Fibroblast of skin of back (primary cell): ENCODE measurements at places on chromosomes 2 and 18.

GRCh38 chr18:59874166-59874565 is 25.6 kb upstream of the PMAIP1 start:
- DNase-seq = peak; percentile 96

GRCh38 chr2:20378891-20379519 is 28.4 kb upstream of the PUM2 start:
- DNase-seq = peak; percentile 87

- DNase-seq = no peak
Observed at GRCh38 chr2:148567716-148568115, 76.8 kb upstream of the EPC2 start.

DNA sequence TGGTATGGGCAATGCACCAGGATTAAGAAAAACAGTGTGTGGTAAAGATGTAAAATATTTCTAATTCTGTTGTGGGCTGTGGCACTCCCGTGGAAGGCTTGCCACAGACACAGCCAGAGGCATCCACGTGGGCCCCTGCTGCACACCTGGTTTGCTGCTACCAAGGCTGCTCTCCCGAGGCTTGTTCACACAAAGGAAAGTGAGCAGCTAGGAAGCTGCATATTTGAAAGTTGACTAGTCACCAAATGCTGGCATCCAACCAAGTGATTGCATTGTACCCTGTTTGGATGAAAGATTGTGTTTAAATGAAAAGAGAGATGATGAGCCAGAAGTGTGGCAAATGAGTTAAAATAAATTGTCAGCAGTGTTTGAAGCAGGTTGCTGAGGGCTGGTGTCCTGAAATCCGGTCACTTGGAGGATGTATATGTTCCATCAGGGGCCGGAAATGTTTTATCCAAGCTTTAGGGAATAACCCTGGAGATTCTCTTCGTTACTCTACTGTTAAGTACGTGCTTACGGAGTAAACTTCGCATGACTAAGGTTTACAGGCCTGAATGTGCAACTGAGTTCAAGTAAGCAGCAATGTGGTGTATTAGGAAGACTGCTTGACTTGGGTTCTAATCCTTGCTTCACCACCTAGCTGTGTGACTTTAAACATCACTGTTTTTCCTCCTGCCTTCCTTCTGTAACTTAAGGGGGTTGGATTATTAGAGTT is 86.1 kb downstream of the MSH2 start:
- peak; percentile 74 for DNase-seq

DNA sequence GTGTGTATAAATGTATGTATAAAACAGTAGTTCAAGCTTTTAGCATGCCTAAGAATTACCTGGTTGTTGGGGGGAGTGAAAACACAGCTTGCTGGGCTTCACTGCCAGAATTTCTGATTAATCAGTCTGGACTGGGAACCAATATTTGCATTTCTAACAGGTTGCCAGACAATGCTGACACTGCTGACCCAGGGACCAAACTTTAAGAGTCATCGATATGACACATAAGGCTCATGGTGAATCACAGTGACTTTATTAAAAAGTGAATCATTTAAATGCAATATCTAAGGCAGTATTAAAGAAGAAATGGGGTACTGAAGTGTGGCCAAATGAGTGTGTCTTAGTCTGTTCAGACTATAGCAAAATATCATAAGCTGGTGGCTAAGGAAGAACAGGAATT is 195.9 kb upstream of the DTNA start:
- DNase-seq = peak; percentile 7

DNA sequence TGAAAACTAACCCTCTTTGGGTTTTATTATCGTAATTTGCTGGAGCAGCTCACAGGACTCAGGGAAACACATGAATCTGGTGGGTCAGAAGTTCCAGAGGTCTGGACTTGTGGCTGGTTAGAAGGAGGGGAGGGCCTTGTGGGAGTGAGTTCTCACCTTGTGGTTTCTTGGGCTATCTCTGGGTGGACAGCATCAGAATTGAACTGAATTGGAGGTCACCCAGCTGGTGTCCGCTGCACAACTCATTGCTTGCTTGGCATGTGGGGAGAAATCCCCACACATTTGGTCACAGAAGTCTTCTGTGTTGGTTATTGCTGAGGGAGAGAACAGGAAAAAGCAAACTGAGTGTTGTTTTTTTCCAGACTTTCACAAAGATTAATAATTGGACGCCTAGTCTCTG is 27.5 kb downstream of the ZNF892 start:
- DNase-seq = no peak

- DNase-seq = no peak
Observed at GRCh38 chr2:208253600-208254117, 1.2 kb downstream of the IDH1 start.

GRCh38 chr2:159156834-159157233 is 129.7 kb downstream of the WDSUB1 start:
- DNase-seq = no peak

DNA sequence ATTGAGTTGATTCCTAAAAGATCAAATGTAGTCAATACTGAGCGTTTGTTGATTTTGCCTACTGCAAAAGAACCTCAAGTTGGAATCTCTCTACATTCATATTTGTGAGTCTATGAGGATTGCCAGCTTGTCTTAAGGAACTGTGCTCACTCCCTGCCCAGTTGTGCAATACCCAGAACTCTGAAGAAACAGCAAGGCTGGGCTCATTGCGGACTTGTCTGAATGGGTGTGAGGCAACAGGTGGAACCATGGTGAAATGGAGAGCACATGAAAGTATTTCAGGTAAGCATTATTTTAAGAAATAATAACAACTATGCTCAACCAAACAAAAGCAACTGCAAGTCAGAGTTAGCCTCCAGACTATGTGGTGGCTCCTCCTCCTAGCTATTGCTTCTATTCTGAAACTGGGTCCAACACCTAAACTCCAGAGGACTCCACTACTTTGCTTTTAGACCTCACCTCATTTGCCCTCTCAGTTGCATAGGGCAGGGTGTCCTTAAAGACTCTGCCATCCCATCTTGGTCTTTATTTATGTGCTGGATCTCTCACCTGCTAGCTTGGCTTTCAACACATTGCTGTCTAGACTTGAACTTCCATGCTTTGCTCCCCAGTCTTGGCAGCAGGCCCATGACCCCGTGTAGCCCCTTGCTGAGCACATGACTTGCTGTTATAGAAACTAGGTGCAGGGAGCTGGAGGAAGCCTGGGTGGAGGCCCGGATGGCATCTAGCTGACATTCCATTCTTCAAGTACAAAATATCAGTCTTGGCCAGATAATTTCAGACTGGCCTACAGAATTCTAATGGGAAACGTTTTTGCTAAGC is 94.8 kb upstream of the ARL5A start:
- DNase-seq = no peak

DNA sequence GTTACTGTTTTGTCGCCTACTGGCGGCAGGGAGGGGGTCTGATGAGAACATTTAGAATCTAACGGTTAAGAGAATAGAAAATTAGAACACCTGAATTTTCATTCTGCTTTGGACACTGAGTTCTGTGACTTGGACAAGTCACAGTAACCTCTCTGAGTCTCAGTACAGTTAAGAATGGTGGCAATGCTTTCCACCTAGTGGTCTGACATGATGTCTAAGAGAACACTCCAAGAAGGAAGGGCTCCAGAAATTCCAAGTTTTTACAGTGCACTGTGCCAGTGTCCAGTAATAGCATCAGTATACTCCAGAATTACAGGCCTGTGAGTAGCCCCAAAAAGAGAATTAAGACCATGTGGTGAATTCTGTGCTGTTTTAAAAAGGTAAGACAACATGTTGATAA is 174.1 kb upstream of the ZFP36L2 start:
- DNase-seq = no peak

- peak; percentile 91 for DNase-seq
Observed at GRCh38 chr2:205763708-205764211, 81.5 kb downstream of the NRP2 start.

- peak; percentile 96 for DNase-seq
Observed at GRCh38 chr2:172698041-172698863, 37.4 kb upstream of the RAPGEF4 start.

- DNase-seq = no peak
Observed at GRCh38 chr2:210288408-210288807, 26.6 kb downstream of the MYL1 start.

DNA sequence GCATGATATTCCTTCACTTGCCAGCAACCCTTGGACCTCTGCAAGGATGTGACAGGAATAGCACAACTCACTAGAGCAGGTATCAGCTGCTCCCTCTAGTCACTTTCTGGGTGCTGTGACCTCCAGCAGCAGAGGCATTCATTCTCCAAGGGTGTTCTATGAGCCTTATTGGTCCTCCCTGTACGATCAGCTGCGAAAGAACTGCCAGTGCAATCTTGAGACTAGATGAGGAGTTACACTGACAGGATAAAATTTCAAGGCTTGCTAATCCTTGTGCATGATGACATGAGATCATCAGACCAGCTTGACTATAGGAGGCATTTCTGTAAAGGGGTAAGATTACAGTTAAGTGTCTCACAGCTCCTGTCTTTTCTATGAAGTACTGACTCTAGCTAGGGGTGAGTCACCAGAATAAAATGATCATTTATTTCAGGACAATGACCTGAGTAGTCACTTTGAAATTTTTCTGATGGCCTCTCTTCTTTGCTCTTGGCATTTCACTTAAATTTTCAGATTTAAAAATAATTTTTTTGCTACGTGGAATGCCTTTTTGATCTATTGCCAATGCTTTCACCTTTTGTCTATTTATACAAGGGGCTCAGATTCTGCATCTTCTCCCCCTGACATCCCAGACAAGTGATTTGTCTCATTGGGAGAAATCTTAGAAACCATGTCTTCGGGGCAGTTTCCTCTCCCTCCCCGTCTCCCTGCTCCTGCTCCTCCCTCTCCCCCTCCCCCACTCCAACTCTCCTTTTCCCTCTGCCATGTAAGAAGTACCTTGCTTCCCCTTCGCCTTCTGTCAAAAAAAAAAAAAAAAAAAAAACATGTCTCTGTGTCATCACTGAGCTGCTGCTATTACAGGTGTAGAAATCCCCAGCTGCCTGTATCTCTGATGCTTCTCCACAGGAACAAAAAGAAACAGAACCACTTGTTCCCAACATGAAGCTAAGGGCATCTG is 49.2 kb upstream of the FRZB start:
- DNase-seq = peak; percentile 92

- DNase-seq = peak; percentile 9
Observed at GRCh38 chr2:25418944-25419677, 77.4 kb upstream of the DNMT3A start.

DNA sequence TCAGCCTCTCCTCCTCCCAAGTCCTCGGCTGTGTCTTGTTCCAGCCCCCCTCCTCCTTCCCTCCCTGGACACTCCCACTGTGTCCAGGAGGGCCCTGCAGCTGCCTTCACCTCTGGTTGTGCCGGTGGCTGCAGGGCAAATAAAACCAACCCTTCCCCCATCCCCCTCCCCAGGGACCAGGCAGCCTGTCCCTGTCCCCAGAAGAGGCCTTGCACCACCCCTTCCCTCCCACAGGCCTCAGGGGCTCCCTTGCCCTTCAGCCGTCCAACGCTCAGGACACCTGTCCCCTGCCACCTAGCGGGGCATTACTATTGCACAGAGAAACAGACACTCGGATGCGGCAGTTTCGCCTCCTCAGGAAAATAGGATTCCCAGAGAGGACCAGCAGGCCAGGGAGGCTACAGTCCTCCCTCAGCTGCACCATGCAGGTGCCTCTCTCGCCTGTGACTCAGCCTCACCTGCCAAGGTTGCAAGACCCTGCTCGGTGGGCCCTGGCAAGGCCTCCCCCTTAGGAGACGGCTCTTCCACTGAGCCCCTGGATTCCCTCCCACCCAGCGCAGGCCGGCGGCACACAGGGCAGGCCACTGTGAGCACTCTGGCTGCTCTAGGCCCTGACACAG is 5.5 kb upstream of the GPC1 start:
- no peak for DNase-seq
